ENCODE measurements at places on chromosomes 12 and 14.

GRCh38 chr14:30864934-30865333, 9.4 kb upstream of the COCH start:
- DNase-seq, result no peak

- DNase-seq, result peak; percentile 7
Observed at GRCh38 chr12:63362791-63363190, 211.8 kb upstream of the AVPR1A start.

- DNase-seq, result peak; percentile 86
Observed at GRCh38 chr12:65902500-65902899, 78.2 kb downstream of the HMGA2 start.

GRCh38 chr12:79919762-79920161, 15.1 kb downstream of the PPP1R12A start:
- no peak for DNase-seq

DNA sequence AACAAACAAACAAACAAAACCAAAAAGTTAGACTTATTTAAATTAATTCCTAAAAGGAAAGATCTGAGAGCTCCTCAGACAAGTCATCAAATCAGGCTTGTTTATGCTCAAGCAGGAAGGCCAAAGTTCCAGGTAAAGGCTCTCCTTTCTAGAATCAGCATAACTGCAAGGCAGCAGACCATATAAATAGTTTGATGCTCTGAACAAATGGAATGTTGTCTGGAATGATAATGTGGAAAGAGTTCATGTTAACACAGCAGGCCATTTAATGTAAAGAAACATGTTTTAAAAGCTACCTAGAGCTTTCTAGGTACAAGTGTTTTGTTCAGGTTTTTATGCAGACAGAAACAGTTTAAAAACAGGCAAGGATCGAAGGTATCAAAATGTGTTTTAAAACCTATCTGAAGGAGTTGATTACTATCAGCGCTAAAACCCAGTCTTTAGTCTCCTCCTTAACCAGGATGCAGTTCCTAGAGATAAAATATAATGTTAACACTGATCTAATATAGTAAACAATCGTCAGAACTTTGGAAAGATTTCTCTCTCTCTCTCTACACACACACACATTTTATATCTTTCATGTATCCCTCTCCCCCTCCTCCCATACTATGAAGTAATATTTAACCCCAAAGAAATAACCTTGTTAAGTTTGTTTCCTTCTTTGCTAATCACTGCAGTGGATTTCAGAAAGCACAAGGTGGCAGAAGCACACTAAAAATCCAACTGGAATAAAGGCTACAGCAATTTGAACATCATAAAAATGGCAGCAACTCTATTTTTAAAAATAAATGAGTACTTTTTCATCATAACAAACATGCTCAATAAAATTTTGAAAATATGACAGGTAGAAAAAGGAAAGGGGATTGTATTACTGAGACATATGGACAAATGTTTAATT, 135.5 kb downstream of the PAWR start:
- DNase-seq, result peak; percentile 88

GRCh38 chr12:20463913-20464524, 95.7 kb downstream of the PDE3A start:
- peak; percentile 48 for DNase-seq

DNA sequence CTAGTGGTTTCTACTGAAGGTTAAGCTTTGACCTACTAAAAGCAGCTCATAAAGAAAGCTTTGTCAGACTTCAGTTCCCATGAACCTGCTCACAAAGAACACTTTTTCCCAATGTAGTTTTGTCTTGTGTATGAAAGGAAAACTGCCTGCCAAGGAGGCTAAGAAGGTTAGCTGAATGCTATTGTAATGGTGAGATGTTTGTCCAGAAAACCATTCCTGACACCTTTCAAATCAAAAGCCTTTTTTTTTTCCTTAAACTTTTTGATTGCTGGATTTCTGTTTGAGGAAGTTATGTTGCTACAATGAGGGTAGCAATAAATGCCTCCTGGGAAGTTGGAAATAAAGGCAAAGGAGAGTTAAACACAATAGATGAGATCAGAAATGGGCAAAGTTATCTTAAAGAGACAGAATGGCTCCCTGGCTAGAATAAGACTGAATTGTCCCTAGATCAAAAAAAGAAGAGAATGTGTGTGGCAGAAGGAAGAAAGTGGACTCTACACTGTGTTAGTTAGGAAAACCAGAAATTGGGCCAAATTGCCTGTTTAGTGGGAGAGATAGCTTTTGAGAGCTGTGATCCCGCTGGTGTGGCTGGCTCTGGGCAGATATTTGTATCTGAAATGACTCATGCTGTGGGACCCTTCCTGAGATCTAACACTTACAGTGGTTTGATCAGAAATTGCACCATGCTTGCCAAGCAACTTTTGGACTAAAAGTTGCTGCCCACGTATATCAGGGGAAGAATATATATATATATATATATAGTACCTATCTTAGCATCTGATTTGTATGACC, 27.5 kb downstream of the TECPR2 start:
- peak; percentile 64 for DNase-seq

DNA sequence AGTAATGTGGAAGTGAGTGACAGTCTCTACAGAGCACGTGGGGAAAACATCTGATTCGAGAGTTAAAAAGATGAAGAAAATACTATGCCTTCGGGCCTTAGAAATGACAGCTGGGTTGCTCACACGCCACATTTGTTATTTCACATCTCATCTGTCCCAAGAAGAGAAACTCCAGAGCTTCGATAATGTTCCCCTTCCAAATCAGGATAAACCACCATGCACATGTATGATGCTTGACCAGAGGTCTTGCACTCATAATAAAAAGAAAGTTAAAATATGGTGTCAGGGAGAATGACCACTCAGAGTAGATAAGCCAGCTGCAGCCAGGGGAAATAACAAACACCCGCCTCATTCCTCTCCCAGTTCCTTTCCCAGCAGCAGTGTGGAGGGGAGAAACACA, 34.6 kb downstream of the NIN start:
- no peak for DNase-seq

DNA sequence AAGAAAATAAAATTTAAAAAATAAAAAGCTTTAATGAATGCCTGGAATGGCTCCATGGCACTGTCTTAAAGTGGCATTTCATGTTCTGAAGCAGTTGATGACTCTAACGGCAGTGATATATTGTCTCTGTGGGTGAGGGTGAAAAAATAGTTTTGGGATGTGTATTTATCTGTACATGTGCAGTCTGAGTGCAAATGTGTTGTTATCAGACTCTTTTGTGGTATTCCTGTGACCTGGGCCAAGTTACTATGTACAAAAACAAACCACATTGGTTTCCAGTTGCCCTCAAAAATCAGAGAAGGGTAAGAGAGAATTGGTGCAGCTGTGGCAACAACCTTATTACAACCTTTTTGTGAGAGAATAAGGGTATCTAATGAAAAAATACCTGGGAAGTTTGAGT, 81.7 kb upstream of the CCDC91 start:
- DNase-seq, result no peak

- DNase-seq, result no peak
Observed at GRCh38 chr12:68482660-68483059, 128.0 kb upstream of the RAP1B start.

DNA sequence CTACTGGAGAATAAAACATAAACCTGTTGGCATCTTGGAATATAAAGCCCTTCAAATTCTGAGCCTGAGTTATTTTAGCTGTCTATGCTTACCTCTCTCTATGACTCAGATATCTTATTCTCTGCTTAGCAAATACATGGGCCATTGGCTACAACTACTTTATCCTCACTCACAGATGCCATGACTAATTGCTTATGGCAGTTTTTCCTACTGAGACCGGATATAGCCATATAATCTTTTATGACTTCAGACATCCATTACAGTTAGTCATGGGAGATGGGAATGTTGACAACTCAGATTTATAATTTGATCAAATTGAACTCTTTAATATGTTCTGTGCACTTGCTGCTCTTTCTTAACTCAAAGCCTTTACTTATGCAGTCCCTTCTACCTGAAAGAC, 502.4 kb upstream of the ATP2B1 start:
- DNase-seq, result peak; percentile 72

GRCh38 chr12:4030929-4031702, 157.9 kb upstream of the PARP11 start:
- DNase-seq, result peak; percentile 99

GRCh38 chr12:39743655-39744054, 124.1 kb upstream of the ABCD2 start:
- no peak for DNase-seq

- no peak for DNase-seq
Observed at GRCh38 chr14:101105045-101105444, 201.5 kb upstream of the RTL1 start.

- DNase-seq, result no peak
Observed at GRCh38 chr12:124620606-124621295, 53.3 kb upstream of the NCOR2 start.

Data from choroid plexus epithelial cell (primary cell).